Activated CD4-positive, alpha-beta T cell treated with anti-CD3 and anti-CD28 coated beads, Interleukin-2, amount 50 U/mL, for 4 hours (primary cell): ENCODE measurements at places on chromosomes 2 and 18.

DNA sequence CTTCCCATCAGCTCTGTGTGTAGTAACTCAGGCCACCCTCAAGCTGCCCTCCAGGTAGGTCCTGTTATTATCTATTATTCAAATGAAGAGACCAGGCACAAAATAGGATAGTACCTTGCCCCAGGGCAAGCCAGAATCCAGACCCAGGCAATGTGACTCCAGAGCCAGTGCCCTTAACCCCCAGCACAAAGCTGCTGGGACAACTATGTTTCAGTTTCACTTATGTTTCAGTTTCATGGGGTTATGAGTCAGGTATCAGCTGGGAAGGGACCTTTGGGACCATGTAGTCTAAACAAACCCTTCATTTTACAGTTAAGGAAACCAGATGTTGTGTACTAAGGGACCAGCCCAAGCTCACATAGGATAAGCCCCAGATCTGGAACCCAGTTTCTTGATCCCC is 10.0 kb downstream of the HK2 start:
- DNase-seq, result no peak

DNA sequence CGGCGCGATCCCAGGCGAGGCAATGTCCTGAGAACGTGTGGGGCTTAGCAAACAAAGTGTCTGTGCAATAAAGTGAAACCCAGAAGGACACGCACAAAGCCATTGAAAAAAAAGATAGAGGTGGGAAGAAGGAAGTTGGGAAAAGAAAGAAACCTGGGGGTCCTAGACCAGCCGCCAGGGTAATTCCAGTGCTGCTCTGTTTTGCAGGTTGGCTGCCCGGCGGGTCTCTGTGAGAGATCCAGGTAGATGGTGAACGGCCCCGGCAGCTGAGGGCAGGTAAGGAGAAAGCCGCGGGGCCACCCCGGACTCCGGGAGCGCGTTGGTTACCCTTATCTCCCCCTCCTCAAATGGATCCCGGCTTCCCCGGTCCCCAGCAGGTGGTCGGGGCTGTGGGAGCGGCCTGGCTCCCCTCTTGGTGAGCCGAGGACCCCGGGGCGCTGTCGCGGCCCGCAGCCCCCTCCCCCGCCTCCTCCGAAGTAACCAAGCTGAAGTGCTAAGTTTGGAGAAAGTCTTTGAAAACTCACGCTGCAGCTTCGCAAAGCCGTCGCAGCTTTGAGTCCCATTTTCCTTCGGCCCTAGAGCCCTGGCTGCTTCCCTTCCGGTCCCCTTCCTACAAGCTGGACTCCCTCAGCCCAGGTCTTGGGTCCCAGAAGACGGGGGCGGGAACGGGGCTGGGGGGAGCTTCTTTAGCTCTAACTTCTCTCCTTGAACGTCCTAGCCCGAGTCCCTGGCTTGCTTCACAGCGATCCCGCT is 588 bp downstream of the OTX1 start:
- no peak for DNase-seq

DNA sequence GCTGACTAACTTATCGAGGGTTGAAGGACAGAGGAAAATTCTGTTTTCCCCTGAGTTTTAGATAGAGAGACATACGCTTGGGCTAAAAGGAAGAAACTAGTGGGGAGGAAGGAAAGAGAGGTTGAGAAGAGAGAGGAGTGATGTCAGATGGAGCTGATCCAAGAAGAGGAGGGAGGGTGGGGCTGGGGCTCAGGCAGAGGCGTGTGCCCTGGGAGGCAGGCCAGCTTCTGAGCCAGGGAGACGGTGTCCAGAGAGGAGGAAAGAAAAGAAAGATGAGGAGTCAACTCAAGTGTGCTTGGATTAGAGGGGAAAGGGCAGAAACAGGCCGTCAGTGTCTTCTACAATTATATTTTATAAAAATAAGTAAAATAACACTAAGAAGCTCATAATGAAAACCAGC is 56.2 kb downstream of the EMILIN2 start:
- DNase-seq, result no peak

DNA sequence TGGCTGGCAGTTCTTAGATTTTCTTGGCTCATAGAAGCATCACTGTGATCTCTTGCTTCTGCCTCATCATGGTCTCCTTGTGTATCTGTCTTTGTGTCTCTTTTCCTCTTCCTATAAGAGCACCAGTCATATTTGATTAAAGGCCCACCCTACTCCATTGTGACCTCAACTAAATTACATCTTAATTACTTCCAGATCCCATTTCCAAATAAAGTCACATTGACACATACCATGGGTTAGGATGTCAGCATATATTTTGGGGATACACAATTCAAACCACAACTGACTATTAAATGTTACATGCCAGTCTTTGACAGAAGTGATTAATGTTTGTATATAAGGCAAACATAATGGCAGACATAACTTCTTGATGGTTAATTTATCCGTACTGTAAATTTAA is 27.3 kb upstream of the TMX3 start:
- no peak for DNase-seq

GRCh38 chr2:74696829-74697228 is 42.8 kb downstream of the SEMA4F start:
- no peak for DNase-seq

GRCh38 chr18:74516271-74517235 is 17.7 kb upstream of the CNDP1 start:
- DNase-seq, result no peak

GRCh38 chr2:18209934-18210639 is 331.6 kb downstream of the KCNS3 start:
- DNase-seq, result no peak

DNA sequence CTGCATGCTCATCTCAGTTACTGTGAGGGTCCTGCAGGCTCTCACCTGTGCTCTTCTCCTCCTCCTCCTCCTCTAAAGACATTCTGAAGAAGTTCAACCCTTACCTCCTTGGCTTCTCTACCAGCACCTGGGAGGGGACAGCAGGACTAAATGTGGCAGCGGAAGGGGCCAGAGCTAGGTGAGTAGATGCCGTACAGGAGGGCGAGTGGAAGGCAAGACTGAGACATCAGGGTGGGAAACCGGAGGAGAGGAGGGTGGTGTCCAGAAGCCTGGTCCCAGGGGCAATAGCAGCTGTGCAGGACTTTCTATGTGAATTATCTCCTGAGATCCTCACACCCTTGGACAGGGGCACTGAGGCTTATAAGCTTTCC is 124.9 kb downstream of the PLB1 start:
- no peak for DNase-seq

DNA sequence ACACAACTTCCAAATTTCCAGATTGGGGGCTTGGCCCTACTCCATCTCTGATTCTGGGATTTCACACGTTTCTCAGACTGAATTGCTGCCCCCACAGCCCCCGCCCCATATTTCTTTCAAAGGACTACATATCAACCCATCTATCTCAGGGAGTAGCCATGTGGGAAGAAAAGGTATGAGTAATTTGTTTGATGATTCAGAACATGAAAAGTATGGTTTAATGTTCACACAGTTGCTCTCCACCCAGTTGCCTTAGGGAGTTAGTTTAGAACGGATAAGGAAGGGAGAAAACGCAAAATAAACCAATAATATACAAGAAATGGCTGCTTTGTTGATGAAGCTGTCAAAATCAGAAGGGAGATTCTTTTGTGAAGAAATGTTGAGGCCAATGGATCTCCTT is 145.1 kb downstream of the PIEZO2 start:
- no peak for DNase-seq

- no peak for DNase-seq
Measured at GRCh38 chr2:14143435-14143834, 489.1 kb upstream of the LRATD1 start.

DNA sequence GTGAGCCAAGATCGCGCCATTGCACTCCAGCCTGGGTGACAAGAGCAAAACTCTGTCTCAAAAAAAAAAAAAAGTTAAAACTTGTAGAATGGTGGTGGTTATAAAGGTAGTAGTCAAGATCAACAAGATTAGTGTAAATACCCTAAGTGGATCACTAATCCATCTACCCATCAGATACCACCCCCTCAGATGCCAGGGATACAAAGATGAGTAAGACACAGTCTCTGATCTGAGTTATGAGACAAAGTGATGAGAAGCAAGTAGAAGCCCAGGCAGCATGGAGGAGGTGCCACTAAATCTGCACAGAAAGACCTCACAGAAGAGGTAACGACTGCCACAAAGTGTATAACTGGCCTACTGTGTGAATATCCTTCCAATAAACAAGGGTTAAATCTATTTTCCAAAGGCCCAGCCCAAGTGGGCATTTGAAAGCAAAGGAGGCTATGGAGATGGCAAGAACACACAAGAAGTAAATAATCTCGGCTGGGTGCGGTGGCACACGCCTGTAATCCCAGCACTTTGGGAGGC is 20.2 kb downstream of the NFE2L2 start:
- no peak for DNase-seq

GRCh38 chr2:85243101-85244072 is 84.4 kb downstream of the TGOLN2 start:
- peak; percentile 3 for DNase-seq

- no peak for DNase-seq
Measured at GRCh38 chr18:41948544-41949110, 6.4 kb upstream of the PIK3C3 start.

GRCh38 chr2:1766425-1766824 is 22.1 kb upstream of the PXDN start:
- no peak for DNase-seq

DNA sequence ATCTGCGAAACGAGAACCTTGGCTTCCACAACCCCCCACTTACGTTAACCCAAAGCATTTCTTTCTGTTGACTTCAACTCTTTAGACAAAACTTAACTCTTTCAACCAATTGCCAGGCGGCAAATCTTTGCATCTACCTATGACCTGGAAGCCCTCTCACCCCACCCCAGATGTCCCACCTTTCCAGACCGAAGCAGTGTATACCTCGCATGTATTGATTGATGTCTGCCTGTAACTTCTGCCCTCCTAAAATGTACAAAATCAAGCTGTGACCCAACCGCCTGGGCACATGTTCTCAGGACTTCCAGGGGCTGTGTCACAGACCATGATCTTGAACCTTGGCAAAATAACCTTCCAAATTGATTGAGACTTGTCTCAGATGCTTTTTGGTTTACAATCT is 12.3 kb downstream of the AQP12B start:
- no peak for DNase-seq

DNA sequence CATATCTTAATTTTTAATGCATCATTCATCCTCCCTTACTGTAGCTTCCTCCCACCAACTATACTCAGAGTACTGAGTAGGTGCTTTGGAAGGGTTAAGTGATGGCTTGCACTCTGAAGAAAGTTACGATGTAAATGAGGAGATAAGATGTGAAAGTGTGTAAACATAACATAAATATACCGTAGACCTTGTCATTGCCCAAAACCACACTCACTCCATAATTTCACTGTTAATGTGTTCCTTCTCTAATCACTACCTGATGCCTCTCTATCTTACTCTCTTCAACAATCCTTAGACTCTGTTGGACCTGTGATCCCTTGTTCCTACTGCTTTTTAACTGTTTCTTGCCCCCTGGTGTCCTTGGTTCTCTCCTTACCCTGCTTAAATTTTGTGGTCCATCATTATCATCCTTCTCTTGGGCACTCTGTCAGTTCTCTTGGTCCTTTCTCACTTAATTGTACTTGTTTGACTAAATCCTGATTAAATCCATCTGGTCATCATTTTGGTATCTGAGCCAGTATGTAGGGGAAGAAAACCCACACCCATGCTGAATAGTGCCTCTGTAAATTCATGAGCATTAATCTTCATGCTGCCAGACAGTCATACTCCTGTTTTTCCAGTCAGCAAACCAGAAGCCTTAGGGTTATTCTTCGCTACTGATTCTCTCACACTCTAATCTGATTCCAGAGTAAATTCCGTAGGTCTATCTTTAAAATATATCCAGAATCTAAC is 45.0 kb downstream of the PMS1 start:
- DNase-seq, result no peak

DNA sequence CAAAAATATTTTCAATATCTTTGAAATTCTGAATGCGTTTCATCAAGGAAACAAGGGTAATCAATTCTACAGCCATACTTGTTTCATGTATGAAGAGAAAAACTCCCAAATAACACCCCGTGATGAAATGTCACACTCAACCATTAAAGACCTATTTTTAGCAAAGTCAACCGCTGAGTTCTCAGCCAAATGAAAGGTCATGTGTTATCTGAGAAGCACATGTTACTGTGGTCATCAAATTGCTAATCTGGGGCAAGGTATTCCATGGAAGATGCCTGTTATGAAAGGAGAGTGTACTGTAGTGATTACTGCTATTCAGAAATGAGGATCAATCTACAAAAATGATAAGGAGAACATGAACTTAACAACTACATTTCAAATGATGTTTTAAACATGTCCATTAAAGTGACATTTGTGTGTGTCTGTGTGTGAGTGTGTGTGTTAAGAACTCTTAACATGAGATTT is 126.7 kb downstream of the BCL2 start:
- no peak for DNase-seq

- DNase-seq, result no peak
Measured at GRCh38 chr2:84697895-84698294, 181.6 kb downstream of the DNAH6 start.

- no peak for DNase-seq
Measured at GRCh38 chr2:75602724-75603342, 42.1 kb upstream of the EVA1A start.

- no peak for DNase-seq
Measured at GRCh38 chr2:199309973-199310372, 147.8 kb downstream of the SATB2 start.

- DNase-seq, result no peak
Measured at GRCh38 chr2:43312755-43313641, 86.6 kb upstream of the ZFP36L2 start.

DNA sequence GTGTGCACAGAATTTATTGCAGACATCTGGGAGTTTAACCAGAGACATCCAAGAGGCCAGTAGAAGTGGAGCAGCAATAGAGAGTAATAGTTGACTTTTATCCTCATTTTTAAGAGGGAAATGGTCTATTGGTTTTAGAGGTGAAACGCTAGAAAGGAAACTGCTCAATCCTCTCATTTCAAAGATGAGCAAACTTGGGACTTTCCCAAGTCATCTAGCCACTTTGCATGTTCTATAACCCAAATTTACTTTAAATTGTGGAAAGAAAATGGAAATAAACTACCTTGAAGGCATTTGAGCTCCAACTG is 601.7 kb downstream of the ARHGAP15 start:
- DNase-seq, result no peak

GRCh38 chr2:221350616-221351015 is 221.5 kb downstream of the EPHA4 start:
- no peak for DNase-seq

- DNase-seq, result no peak
Measured at GRCh38 chr18:67794521-67794920, 278.0 kb upstream of the DSEL start.

- DNase-seq, result no peak
Measured at GRCh38 chr18:73079920-73080319, 212.1 kb upstream of the NETO1 start.

DNA sequence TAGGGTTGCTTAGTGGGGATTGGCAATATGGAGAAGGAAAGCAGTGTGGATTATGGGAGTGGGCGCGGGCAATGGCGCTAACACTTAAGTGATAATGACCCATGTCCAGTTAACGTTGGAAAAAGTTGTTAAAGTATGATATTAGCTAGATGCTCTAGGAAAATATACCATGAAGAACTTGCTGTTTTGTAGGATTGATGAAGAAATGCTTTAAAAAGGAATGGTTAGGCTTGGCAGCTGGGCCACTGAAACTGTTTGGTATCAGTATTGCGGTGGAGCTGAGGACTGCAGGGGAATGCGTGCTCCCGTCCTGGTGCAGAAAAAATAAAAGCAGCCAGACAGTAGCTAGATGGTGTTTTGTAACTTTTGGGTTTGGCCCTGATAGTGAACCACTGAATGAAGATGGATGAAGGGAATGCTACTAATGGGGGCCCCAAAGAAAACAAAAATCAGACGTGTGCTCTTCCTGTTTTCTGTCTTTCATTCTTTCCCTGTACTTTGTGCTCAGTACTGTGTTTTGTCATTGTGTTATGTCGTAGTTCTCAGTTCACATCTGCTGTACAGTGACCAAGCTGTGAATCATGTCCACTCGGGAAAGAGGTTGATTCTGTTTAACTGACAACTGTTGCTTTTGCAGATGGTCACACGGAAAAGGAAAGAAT is 999 bp downstream of the INSIG2 start:
- DNase-seq, result no peak
